ENCODE measurements at places on chromosomes 2 and 18.

- no peak for DNase-seq
These were observed 143.6 kb downstream of the RTP5 start for GRCh38 chr2:242012956-242013764.

DNA sequence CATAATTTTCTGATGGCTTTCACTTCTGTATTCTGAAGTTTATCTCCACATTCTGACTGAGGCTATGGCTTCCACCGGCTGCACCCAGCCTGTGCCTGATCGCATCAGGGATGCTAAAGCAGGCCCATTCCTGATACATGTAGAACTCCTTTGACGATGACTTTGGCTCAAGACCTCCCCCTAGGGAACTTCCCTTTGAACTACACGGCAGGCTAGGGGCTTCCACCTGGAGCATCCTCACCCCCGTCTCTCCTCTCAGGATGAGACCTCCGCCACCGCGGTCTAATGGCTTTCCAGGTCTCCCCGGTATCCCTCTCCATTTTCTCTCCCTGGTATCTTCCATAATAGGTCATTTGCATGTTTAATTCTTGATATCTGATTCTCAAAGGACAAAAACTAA, 214.9 kb upstream of the CHST9 start:
- DNase-seq = no peak

DNA sequence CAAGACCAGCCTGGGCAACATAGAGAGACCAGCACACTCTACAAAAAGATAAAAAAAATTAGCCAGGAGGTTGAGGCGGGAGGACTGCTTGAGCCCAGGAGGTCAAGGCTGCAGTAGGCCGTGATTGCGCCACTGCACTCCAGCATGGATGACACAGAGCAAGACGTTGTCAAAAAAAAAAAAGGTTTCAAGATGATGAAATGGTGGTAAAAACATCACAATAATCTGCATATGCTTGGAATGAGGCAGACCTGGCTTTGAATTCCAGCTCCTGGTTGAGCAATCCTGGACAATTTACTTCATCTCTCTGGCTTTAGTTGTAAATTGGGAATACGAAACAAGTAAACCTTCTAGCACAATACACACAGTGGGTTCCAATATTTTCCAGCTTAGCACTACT, 24.1 kb downstream of the USP40 start:
- DNase-seq = no peak

DNA sequence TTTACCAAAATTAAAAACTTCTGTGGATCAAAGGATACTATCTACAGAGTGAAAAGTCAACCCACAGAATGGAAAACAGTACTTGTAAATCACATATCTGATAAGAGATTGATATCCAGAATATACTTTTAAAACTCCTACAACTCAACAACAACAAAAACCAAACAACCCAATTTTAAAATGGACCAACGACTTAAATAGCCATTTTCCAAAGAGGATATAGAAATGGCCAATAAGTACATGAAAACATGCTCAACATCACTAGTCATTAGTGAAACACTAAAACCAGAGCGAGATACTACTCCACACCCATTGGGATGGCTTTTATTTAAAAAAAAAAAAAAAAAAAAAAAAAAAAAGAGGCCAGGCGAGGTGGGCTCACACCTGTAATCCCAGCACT, 68.1 kb downstream of the DYM start:
- no peak for DNase-seq

DNA sequence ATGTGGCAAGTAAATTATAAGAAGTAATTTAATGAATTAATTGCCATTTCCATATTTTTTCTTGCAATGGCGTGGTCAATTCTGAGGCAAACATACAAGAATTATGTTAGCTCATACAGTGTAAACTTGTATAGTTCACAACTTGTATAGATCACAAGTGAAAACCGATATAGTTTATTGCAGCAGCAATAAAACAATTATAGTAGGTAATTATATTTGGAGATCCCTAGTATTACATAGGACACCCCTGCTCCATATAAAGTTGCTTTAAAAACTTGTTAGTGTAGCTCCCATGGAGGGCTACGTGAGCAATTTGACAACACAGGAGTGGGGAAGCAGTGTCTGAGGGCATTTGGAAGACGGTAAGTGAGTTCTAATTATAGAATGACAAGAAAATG, 288.2 kb downstream of the SOCS6 start:
- DNase-seq = no peak

GRCh38 chr2:147327613-147328012, 517.2 kb upstream of the ACVR2A start:
- no peak for DNase-seq

- DNase-seq = no peak
These were observed 87.1 kb downstream of the GFPT1 start for GRCh38 chr2:69299772-69300516.

- no peak for DNase-seq
These were observed 31.6 kb downstream of the LIMS1 start for GRCh38 chr2:108565778-108566375.

- DNase-seq = no peak
These were observed 550.4 kb downstream of the ARHGAP15 start for GRCh38 chr2:143679617-143680016.

DNA sequence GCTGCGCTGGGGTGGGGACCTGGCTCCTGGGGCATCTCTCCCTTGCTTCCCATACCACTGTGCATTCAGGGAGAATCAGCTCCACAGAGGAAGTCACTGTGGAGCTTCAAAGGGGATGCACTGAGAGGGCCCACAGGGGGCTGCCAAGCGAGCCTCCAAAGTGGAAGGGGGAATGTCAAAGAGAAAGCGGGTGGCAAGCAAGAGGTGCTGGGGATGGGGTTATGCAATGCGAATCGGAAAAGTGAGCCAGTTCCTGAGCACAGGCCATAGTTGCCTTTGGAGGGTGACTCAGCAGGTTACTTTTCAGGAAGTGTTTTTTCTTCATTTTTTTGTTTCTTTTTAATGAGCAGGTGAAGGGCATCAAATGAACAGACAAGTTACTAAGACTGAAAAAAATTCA, 17.6 kb downstream of the PMAIP1 start:
- DNase-seq = no peak

GRCh38 chr2:161170958-161171932, 11.0 kb downstream of the TANK start:
- no peak for DNase-seq

DNA sequence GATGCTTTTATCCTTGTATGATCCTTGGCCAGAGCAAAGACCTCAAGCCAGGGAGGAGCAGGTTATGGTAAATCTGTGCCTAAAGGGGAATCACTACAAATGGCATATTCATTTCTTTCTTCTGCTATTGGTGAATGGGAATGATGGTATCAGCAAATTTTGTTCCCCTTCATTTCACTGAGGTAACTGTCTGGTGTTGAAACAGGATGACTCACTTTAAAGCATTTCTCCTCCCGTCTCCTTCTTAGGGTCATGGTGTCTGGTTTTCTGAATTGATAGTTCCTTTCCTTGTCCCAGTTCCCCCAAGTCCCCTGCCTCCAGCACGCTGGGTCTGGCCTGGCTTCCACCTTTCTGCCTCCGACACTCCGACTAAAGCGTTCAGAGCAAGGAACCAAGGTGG, 109.2 kb downstream of the MREG start:
- no peak for DNase-seq

DNA sequence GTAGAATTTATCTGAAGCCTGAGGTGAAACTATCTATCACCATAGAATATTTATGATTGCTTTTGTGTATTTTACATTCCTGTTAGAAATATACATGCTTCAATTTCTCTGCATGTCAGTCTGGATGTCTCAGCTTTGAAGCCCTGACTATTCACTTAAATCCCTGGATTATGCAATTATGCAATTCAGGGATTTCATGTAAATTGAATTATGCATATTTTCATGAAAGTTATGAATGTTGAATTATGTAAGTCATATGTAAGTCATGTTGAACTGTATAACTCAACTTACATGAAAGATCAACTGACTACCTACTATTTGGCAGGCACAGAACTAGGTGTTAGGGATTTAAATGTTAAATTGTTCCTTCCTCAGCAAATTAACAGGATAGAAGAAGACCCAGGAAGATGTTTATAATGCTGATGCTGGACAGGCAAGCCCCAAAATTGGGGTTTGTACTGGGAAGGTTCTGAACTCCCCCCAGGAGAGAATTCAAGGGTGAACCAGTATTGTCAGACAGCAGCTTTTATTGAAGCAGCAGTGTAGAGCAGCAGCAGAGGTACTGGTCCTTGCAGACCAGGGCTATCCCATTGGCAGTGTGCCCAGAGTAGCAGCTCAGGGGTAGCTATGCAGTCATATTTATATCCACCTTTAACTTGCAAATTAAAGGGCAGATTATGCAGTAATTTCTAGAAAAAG, 236.5 kb downstream of the ZNF804A start:
- DNase-seq = no peak

DNA sequence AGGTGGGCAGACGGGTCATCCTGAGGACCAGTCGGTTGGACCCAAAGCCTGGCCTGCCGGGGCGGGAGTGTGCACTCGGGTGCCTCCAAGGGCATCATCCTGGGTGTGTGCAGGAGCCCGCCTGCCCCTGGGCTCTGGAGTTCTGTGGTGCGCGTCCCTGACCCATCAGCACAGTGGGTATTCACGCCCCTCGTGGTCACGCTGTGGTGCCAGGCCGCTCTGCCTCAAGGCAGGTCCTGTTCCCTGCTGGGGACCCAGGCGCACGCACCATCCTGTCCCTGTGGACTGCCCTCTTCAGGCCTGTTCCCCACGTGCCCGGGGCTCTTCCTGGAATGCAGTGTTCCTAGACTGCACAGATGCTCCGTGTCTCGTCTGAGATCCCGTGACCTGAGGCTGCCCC, 14.3 kb upstream of the D2HGDH start:
- no peak for DNase-seq

- DNase-seq = no peak
These were observed 160.4 kb upstream of the TMEM200C start for GRCh38 chr18:6055711-6056110.

GRCh38 chr2:3780477-3781402, 77.4 kb downstream of the DCDC2C start:
- DNase-seq = no peak

DNA sequence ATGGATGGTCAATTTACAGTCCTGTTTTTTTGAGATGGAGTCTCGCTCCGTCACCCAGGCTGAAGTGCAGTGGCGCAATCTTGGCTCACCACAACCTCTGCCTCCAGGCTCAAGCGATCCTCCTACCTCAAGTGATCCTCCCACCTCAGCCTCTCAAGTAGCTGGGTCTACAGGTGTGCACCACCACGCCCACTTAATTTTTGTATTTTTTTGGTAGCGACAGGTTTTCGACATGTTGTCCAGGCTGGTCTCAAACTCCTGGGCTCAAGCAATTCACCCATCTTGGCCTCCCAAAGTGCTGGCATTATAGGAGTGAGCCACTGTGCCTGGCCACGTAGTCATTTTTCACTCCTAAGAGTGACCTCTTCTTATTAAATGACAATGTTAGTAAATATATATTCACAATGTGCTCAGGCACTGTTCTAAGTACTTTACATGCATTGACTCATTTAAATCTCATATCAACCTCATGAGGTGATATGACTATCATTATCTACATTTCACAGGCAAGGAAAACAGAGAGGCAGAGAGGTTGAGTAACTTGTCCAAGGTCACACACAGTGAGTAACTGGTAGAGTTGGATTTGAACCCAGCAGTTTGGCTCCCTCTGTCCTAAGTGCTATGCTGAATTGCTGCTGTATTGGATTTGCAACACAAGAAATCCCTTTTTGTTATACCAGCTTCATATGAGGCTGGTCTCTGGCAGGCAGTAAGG, 5.6 kb upstream of the DIS3L2 start:
- DNase-seq = no peak

GRCh38 chr18:12312976-12313375, 4.9 kb downstream of the TUBB6 start:
- DNase-seq = no peak

GRCh38 chr2:222506230-222506935, 82.0 kb downstream of the SGPP2 start:
- no peak for DNase-seq

DNA sequence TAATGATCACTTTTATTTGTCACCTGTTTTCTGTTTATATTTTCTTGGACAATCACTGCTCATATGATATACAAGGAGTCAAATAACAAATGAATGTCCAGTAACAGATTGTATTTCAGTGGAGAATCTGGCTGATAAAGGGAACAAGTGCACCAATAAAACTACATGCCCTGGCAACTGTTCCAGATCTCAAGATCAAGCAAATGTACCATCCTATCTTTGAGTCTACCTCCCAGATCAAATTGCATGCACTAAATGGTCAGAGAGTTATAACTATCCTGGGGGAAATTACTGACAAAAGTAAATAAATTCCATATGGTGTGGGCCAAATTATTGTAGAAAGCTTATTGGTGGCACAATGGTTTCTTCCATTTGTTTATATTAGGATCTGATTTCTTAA, 452.8 kb downstream of the MBD2 start:
- DNase-seq = no peak

- no peak for DNase-seq
These were observed 406.5 kb upstream of the UBE2E3 start for GRCh38 chr2:180573951-180574350.

GRCh38 chr18:70491734-70492348, 203.0 kb downstream of the SOCS6 start:
- no peak for DNase-seq

GRCh38 chr18:46621111-46621766, 35.8 kb downstream of the LOXHD1 start:
- no peak for DNase-seq
